ENCODE measurements at places on chromosomes 5 and 9.

GRCh38 chr5:909994-910768 is 17.5 kb downstream of the TRIP13 start:
- DNase-seq = no peak

DNA sequence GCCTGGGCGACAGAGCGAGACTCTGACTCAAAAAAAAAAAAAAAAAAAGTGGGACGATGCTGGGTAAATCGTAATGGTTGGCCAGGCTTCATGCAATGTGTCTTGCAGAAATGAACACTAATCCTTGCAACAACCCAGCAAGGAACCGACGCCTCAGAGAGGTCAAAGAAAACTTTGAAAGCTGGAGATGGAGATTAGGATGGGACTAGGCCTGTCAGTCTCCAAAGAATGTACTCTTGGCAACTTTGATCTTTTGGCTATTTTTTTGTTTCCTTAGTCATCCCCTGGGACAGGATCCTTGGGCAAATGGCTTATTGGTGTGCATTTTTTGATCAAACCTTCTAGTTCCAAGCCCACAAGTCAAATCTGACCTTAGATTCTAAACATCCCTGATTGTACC is 10.6 kb upstream of the PWWP2A start:
- no peak for DNase-seq

GRCh38 chr9:99491408-99492158 is 269.5 kb downstream of the SEC61B start:
- no peak for DNase-seq

DNA sequence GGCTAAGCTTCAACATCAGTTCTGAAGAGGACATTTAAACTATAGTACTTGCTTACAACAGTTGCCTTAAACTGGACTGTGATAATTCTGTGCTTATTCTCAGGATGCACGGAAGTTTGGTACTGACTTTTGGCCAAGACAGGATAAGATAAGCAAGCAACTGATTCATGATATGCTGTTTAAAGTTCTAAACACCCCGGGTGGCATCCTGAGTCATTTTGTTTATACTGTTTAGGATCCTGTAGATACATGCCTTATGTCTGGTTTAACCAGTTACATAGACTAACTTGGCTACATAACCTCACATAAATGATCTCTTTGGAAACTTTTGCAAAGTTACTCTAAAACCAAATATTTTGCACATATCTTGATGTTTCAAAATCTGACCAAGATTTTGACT is 95.9 kb downstream of the CDH9 start:
- no peak for DNase-seq

DNA sequence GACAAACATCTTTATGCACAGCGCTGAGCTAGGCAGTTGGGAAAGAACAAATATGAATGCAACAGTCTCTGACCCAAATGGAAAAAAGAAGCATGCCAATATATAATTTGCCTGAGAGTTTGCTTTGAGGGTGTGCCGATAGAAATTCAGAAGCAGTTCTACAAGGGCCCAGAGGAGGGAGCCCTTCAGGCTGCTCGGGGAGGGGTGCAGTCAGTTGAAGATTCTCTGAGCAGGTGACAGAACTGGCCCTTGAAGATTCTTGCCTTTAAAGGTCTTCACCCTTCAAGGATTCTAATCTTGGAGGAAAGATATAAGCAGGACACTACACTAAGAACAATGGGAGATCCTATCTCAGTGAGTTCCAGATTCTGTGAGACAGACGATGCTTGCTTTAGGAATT is 3.7 kb upstream of the PAPPA start:
- peak; percentile 17 for DNase-seq

- no peak for DNase-seq
Observed at GRCh38 chr5:77328930-77329647, 118.6 kb downstream of the PDE8B start.

Data from transverse colon (tissue), 4 donors.